Suppressor macrophage treated with lipopolysaccharide for 1 hour (primary cell): ENCODE measurements at places on chromosomes 4 and X.
A peak's percentile ranks its signal among the peaks of the same experiment; 100 is the strongest.

GRCh38 chrX:37818031-37818430 lies 29.3 kb downstream of the DYNLT3 start:
- DNase-seq, result no peak

GRCh38 chr4:147769386-147769785 lies 37.5 kb downstream of the ARHGAP10 start:
- peak; percentile 85 for DNase-seq

DNA sequence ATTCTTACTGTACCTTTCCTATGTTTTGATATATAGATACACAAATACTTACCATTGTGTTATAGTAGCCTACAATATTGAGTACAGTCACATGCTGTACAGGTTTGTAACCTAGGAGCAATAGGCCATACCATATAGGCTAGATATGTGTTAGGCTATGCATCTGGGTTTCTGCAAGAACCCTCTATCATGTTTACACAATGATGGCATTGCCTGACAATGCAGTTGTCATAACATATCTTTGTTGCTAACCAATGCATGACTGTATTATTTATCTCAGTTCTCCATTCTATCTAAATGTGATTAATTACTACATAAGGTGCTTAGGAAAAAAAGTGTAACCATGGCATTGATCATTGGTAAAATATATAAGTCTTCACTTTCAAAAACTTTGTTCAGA lies 10.0 kb upstream of the SPCS3 start:
- DNase-seq, result no peak

DNA sequence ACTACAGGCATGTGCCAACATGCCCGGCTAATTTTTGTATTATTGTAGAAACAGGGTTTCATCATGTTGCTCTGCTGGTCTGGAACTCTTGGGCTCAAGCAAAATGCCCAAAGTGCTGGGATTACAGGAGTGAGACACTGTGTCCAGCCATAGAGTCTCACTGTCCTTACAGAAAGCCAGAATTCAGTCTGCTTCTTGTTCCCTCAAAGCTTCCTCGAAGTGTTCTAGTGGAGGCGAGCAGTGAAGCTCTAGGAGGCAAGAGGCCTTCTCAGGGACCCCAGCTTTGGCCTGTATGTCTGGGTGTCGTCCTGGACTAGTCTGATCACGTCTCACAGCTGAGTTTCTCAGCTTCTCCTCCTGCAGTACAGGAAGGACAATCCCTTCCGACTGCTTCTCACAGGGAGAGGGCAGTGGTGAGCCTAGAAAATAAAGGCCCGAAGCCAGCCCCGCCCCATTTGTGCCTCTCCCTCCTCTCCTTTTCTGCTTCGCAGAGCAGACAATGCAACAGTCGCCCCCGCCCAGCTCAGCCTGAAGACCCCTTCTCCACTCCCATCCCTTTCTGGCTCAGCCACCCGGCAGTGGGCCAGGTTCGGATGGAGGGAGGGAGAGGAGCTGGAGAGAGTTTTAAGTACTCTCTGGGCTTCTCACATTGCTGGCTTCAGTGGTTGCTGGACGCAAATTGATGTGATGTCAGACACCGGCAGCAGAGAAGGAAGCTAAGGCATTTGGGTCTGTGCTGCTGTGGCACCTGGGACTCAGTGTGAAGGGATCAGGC lies 11.1 kb upstream of the FAM3A start:
- peak; percentile 69 for DNase-seq

- no peak for DNase-seq
Measured at GRCh38 chr4:38625508-38625907, 38.5 kb upstream of the KLF3 start.

DNA sequence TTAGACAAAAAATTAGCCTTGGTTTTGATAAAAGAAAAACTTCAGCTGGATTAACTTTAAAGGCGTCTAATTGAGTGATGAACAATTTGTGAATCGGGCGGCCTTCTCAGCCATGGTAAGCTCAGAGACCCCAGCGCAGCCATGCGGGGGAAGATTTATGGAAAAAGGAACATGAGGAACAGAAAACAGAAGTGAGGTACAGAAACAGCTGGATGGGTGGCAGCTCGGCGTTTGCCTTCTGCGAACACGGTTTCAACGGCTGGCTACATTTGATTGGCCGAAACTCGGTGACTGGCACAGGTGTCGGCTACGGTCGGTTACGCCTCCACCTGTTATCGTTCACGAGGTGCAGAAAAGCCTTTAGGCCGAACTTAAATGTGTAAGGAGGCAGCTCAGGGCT lies 401.4 kb upstream of the FAT1 start:
- no peak for DNase-seq

GRCh38 chrX:111445485-111445884 lies 33.5 kb upstream of the DCX start:
- DNase-seq, result peak; percentile 57

- DNase-seq, result no peak
Measured at GRCh38 chr4:159547645-159548308, 444.9 kb downstream of the RAPGEF2 start.

- DNase-seq, result no peak
Measured at GRCh38 chr4:2942532-2943363, 20.5 kb downstream of the NOP14 start.

- DNase-seq, result no peak
Measured at GRCh38 chr4:76981644-76982043, 32.1 kb downstream of the SEPTIN11 start.

DNA sequence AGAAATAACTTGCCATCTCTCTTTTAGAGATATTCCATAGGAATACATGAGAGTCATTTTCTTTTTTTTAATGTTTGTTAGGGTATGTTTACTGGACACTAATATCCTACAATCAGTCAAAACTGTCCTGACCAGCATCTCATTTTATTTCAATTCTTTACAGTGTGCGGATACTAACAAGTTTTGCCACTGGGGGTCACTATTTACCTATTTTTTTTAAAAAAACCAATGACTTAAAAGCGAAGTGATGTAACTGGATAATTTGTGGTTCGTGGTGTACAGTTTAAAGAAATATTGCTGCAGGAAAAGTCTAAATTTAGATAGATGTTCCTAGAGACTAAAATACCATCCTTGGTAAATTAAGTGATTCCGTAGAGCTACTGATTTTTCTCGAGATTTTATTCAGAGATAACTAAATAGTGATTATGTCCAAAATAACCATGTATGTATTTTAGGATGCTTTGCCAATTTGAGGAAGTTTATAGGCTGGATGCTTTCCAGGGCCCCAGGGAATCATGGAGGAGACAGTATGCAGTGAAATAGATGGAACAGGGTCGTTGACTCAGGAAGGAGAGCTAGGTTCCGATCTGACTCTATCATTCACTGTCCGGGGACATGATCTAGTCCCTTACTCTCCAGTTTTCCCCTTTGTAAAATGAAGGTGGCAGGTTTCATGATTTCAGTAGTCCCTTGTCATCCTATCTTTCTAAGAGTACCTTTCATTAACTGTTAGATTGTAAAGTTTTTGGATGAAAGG lies 34.0 kb upstream of the GNPDA2 start:
- DNase-seq, result peak; percentile 59

DNA sequence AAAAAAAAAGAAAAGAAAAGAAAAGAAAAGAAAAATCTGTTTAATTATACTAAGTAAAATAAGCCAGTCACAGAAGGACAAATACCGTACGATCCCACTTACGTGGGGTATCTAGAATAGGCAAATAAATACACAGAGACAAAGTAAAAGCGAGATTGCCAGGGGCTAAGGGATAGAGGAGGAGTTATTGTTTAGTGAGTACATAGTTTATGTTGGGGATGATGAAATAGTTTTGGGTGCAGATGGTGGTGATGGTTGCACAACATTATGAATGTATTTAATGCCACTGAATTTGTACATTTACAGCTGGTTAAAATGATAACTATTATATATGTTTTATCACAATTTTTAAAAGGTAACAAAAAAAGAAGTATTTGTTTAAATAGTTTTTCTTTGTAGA lies 7.1 kb downstream of the CA5B start:
- DNase-seq, result no peak

- DNase-seq, result no peak
Measured at GRCh38 chr4:129623233-129623875, 527.4 kb downstream of the C4orf33 start.

DNA sequence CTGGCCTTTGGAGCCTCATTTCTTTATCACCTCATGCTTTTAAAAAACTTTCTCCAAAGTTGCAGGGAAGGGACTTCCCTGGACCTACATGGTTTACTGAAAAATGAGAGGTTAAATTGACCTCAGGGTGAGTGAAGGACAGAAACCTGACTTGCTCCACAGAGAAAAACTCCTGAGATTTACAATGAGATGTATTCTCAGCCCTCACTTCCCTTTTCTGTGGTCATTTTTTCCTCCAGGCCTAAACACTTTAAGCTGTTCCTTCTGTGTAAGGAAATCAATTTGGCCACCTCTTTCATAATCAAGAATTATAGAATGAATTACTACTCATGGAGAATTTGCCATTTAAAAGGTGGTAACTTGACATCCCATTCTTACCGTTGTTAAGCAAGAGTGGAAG lies 77.9 kb downstream of the HPGD start:
- no peak for DNase-seq

DNA sequence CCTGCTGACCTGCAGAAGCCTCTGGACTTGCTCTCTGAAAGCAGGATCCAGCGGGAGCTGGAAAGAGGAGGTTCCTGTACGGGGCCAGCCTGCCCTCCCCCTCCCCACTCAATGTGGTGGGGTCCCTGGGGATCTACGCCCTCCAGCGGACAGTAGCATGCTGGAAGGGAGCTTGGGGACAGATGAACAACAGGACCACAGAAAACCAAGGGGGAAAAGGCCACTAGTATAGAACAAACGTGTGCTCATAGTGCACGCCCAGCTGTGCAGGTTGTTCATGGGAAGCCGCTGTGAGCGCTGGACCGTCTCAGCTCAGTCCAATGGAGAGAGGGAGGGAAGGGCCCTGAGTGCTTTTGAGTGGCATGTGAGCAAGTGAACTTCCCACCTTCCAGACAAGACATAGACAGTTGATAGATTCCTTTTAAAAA lies 15.8 kb downstream of the HMX1 start:
- no peak for DNase-seq

DNA sequence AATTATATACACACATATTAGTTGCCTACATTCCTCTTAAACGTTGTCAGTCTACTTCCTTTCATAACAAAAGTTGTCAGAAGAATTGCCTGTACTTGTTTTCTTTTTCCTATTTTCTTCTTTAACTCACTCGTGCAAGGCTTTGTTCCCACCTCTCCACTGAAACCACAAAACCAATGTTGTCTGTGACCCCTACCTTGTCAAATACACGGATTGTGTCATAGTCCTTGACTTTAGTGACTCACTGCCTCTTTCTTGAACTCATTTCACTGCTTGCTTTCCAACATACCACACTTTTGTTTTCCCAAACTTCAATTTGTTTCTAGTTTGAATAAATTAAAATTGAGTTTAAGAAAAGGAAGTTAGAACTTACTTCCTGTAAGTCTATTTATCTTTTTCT lies 283.9 kb upstream of the AGA start:
- DNase-seq, result no peak

- DNase-seq, result no peak
Measured at GRCh38 chr4:125368146-125368545, 53.4 kb downstream of the FAT4 start.

DNA sequence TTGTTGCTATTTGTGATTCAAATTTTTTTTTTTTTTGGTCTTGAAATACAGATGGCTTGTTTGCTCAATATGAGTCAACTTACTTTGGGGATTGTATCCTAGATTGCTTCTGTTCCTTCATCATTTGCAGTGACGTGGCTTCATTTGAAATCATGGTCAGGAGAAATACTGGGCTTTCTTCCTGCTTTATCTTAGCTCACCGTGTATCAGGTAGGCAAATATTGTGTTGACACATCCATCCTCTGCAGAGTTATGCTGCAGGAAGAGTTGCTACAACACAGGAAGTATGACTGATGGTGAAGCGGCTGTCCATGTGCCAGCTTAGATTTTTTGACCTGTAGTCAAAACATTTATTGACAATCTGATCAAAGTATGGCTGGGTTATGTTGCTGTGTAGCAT lies 232.2 kb downstream of the C4orf33 start:
- DNase-seq, result peak; percentile 23

DNA sequence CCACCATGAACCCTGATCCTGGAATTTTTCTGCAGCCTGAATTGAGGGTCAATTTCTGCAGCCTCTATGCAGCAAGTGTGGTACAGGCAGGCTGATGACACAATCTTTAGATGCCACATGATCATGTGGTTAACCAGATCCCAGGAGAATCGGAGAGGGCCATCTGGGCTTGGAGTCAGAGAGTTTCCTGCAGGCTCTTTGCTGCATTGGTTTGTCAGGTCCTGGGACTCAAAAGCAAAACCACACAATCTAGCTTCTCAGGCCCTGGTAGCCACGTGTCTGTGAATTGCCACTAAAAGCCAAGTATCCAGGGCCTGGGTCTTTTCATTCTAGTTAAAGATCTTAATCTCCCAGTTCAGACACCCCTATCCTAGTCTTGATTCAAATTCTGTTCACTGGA lies 464.5 kb downstream of the BCOR start:
- DNase-seq, result peak; percentile 37

- no peak for DNase-seq
Measured at GRCh38 chr4:162683659-162684370, 482.9 kb downstream of the NAF1 start.
